T-helper 2 cell (primary cell): ENCODE measurements at places on chromosomes 11 and 22.

GRCh38 chr11:34583818-34584217 is 37.1 kb upstream of the EHF start:
- DNase-seq = no peak

DNA sequence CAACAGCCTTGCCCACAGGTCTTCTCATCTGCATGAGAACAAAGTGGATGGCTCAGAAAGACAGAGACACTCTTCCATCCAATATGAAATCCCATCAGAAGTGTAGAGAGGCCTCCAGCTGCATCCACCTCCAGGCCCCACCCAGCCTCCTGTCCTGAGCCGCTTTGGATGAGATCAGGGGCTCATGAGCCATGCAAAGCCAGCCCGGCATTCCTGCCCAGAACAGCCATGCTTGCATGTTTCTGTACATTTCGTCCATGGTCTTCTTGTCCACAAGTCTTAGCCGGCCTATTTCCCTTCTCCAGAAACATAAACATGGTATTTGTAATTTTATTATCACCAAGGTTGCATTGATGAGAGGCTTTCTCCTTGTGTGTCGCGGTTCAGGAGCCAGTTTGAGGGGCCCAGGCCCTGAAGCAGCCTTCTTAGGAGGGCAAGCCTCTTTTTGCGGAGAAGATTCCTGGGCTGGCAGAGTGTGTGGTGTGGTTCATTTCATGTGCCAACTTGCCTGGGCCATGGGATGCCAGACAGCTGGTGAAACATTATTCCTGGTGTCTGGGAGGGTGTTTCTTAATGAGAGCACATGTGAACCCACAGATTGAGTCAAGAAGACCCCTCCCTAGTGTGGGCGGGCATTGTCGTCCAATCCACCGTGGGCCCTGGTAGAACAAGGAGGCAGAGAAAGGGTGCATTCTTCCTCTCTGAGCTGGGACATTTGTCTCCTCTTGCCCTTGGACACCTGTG is 928.9 kb downstream of the TBC1D22A start:
- no peak for DNase-seq

DNA sequence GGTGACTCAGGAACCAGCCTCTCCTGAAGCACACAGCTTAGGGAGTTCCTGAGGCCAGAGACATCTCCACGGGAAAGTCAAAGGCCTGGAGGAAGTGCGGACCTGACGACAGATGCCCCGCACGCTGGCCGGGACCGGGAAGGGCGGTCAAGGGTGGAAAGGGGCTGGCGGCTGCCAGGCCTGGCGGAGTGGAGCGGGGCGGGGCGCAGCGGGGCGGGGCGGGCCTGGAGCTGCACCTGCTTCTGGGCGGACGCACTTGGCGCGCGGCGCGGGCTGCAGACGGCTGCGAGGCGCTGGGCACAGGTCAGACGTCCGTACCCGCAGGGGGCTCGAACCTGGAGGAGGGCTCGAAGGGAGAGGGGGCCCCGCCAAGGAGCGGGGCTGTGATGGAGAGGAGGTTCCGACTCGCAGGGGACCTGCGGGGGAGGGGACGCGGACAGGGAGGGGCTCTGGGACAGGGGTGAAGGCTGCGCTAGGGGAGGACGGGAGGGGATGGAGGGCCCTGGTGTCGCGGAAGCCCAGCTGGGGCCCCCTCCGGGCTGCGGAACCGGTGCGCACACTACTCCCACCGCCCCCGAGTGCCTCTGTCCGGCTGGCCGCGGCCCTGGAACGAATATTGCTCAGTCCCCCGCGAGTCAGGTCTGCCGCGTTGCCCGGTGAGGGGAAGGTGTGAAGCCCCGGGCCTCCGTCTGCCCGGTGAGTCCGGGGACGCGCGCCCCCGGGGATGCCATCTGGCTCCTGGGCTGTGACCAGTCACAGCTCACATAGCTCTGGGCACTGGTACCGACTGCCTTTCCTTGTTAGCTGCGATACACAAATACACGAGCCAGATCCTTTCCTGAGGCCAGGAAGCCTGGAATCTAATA is at the start of gene TMEM45B:
Gene TMEM45B (plus strand): TSS at position 253 of the 866 bp plus-strand sequence. CDS start 36,635 bp downstream, outside the sequence.
- DNase-seq = no peak

DNA sequence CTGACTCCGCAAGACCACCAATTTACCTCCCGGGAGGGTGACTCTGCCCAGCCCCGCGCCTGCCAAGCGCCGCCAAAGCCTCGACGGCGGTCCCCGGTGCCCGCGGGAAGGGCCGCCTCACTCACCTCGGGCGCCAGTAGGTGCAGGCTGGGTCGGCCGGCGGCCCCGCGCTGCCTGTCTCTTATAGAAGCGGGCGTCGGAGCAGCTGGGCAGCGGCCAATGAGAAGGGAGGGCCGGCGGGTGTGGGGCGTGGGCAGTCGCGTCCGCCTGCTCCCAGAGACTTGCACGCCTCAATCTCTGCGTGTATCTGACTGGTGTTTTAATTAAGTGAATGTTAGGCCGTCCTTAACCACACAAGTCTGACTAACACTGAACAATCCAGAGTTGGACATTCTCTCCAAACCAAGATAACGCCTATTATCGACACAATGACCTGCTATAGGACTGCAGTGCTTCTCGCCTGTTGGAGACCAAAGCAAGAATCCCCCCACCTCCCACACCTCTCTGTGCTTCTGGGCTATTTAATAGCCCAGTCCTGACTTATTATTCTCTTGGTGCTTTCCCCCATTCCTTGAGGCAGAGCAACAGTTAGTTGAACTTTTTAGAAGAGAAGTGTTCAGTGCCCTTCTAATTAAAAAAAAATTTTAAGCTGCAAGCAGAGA is at the start of gene TPH1:
Gene TPH1 (minus strand): TSS at position 154 of the 662 bp plus-strand sequence. CDS start 5,507 bp downstream, outside the sequence.
- no peak for DNase-seq

DNA sequence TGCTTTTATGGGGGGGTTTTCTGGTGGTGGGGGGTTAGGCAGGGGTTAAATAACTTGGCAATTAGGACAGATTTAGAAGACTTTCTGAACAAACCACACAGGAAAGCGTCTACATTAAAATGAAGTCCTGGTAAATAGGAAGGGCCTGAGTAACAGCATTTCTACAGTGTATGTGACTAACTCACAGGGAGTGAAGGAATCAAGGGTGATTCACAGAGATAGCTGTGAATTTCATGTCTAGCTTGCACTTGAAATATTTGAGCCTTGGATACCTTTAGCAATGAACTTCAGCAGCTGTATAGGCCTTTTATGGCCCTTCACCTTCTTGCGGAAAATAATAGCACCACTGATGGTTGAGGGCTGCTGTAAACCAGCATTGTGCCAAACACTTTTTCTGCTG is 26.1 kb upstream of the LDHA start:
- DNase-seq = no peak

DNA sequence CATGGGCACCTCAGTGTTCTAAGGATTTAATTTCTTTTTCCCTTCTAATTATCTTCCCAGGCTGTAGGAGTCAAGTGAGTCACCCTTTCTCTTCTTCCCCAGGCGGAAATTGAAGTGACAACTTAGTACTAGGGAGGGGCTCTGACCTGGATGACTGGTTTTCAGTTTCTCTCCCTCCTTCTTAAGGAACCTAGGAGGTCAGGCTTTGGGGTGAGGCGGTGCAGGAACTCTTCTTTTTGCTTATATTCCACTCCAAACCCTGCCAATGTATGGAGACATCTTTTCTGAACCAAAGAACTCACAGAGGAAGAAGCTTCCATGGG is 12.6 kb downstream of the ZDHHC5 start:
- no peak for DNase-seq

DNA sequence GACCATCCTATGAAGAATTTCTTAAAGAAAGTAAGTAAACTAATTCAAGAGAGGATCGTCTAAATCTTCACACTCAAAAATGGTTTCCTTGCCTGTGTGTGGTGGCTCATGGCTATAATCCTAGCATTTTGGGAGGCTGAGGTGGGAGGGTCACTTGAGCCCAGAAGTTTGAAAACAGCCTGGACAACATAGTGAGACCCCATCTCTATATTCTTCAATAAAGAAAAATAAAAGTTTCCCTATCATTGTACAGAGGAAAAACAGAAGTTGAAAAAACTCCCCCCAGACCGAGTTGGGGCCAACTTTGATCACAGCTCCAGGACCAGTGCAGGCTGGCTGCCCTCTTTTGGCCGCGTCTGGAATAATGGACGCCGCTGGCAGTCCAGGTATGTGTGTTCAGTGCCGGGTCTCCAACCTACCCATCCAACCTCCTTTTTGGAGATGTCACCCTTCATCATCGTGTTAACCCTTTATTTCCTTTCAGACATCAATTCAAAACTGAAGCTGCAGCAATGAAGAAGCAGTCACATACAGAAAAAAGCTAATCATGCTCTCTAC is 3.0 kb downstream of the RPS25 start:
- DNase-seq = no peak

- no peak for DNase-seq
These were observed 458.4 kb downstream of the MIAT start for GRCh38 chr22:27115816-27116256.

DNA sequence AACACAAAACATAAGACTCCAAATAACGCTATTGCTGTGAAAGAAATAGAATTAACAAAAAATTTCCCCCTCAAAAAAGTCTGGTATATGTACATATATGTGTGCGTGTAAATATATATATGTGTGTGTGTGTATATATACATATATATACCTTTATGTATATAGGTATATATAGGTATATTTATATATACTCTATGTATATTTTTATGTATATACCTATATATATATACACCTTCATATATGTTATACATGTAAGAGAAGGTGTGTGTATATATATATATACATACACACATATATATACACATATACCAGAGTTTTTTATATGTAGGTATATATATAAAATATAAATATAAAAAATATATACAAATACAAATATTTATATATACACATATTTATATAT is 199.2 kb downstream of the RAB38 start:
- DNase-seq = no peak

DNA sequence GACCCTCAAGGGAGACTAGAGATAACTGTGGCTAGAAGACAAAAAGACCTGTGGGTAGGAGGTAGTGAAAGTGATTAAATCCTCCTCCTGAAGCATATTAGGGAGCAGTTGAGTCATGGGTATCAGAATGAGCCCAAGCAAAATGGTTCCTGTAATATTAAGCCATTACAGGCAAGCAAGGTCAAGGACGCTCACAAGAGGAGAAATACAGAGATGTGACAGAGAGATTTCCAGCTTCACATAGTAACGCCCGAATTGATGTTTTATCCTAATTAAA is 77.7 kb downstream of the FAM76B start:
- DNase-seq = no peak

- DNase-seq = no peak
These were observed 34.9 kb downstream of the UVRAG start for GRCh38 chr11:75849894-75850293.

DNA sequence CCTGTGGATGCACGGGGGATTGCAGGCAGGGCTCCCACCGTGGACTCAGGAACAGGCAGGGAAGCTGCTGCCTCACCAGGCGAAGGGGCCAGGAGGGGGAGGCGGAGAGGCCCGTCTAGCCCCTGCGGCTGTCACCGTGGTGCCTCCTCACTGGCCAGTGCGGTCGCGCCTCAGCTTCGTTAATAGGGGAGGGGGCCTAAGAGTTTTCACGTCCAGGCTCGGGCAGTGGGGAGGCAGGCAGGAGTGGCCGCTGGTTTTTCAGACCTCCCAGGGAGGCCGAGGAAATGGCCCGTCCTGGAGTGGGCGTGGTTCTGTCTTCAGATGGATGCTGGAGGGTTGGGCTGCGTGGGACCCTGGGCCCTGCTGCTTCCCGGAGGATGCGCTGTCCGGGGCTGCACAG is 91.1 kb upstream of the B3GAT1 start:
- DNase-seq = no peak

DNA sequence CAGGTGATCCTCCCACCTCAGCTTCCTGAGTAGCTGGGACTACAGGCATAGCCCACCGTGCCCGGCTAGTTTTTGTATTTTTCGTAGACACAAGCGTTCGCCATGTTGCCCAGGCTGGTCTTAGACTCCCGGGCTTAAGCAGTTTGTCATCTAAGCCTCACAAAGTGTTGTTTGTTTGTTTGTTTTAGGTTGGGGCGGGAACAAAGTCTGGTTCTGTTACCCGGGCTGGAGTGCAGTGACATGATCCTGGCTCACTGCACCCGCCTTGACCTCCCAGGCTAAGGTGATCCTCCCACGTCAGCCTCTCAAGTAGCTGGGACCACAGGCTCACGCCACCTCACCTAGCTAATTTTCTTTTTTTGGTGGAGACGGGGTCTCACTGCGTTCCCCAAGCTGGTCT is 12.6 kb downstream of the IRF7 start:
- no peak for DNase-seq

GRCh38 chr11:85407648-85408047 is 219.5 kb downstream of the DLG2 start:
- no peak for DNase-seq

GRCh38 chr11:134505125-134505524 is 93.1 kb upstream of the B3GAT1 start:
- no peak for DNase-seq

- DNase-seq = no peak
These were observed 8.4 kb upstream of the OMP start for GRCh38 chr11:77093987-77094840.

GRCh38 chr22:36619797-36620399 is 83.7 kb downstream of the CACNG2 start:
- DNase-seq = no peak

DNA sequence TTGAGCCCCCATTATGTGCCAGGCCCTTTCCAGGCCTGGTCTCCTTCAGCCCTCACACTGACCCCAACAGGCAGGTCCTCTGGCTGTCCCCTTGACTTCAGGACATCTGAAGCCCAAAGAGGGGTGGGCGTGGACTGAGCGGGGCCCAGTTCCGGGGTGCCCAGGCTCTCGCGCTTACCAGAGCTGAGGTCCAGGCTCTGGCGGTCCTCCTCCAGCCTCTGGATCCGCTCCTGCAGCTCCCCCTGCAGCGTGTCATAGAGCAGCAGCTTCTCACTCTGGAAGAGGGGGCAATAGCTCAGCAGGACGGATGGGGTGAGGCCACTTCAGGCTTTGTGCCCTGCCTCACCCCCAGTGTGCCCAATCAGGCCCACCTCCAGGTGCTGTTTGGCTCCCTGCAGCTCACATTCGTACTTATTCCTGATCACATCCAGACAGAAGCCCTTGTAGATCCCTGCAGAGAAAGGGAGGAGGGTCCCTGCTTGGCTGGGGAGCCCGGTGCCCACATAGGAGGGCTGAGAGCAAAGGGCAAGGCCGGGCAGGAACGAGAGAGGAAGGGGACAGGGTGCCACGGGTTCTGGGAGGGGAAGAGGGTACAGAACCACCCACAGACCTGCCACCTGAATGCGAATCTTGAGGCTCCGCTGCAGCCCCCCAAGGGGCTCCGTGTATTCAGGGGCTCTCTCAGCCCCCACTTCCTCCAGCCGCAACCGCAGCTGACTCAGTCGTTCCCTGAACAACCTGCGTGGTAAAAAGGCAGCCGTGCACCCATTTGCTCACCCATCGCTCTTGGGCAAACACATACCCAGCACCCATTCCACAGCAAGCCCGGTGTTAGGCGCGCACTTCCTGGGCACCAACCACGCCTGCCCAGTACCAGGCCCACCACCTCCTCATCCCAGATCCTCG is 4.1 kb downstream of the BRMS1 start:
- no peak for DNase-seq

DNA sequence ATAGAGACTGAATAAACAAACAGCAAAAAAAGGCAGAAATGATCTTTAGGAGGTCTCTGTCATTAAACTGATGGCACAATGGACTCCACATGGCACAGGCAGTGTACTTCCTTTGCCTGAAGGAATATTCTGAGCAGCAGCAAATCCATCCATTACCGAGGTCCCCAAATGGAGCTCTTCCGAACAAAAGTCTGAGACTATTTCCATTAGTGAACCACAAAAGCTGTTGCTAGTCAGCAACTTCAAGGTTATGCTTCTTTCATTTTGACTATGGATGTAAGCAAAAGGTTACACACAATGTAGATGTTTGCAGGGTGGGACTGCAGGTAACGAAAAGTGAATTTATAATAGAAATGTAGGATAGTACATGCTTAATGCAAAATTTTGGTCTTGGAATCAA is 14.5 kb downstream of the NARS2 start:
- peak; percentile 86 for DNase-seq
